ENCODE measurements at places on chromosomes 1 and 21.

GRCh38 chr1:53837646-53837923, 511 bp downstream of the NDC1 start:
- H3K4me3 ChIP-seq: peak overlapping the region; percentile 96
- no peaks in the 10 kb centered on the region for H3K27me3 ChIP-seq
- peak overlapping the region; percentile 99 for H3K27ac ChIP-seq
- H3K4me1 ChIP-seq: peaks cover 4% of the 10 kb centered on the region

DNA sequence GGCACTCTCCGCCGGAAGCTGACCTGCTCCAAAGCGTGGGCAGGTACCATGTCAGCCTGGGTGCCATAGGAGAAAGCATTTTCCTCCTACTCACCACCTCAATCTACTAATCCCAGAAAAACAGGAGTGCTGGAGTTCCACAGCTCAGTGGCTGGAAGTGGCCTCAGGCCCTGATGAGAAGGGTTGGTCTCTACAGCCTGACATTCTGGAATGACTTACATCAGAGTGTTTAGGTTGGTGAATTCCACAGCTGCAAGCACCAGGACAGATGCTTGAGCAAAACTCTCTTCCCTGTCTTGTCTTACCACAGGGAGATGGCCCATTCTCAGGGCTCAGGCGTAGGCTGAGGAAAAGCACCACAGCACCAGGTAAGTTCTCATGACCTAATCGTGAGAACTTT, 5.5 kb downstream of the SEC16B start:
- H3K27me3 ChIP-seq: no peaks in the 10 kb centered on the region
- no peak overlapping the region for H3K27ac ChIP-seq
- no peak overlapping the region for H3K4me3 ChIP-seq
- H3K4me1 ChIP-seq: no peaks in the 10 kb centered on the region
- no peaks in the 10 kb centered on the region for H3K36me3 ChIP-seq
- DNase-seq: no peak

DNA sequence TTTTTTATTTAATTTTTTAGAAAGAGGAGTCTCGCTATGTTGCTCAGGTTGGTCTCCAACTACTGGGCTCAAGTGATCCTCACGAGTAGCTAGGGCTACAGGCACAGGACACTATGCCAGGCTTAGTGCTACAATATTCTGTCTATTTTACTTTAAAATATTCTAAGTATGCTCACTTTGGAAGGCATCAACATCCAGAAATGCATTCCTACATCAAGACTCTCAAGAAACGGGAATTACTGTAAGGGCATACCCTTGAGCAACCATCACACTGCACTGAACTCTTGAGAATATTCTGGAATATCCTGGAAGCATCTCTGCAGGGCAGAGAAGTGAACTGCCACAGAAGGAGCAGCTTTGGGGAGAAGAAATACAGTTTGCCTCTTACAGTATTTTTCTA, 565 bp upstream of the DMRTB1 start:
- no peaks in the 10 kb centered on the region for H3K27me3 ChIP-seq
- H3K4me1 ChIP-seq: no peaks in the 10 kb centered on the region
- no peaks in the 10 kb centered on the region for H3K36me3 ChIP-seq
- DNase-seq: no peak
- H3K27ac ChIP-seq: no peak overlapping the region

DNA sequence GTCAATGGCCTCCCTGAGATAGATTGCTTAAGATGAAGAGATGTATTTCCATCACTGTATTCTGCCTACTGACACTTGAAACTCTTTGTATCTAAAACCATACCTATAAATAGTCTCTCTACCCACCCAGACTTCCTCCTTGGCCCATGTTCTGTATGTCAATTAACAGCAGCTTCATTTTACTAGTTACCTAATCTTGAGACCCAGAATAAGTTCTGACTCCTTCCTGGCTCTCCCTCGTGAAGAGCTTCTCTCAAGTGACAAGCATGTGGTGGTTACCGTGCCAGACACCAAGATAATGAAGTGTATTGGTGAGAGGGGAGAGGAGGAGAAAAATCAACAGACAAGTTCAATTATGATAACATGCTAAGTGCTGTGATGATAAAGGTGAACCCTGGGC, 128.8 kb upstream of the RAVER2 start:
- no peaks in the 10 kb centered on the region for H3K36me3 ChIP-seq
- no peaks in the 10 kb centered on the region for H3K27me3 ChIP-seq
- peaks cover 30% of the 10 kb centered on the region for H3K4me1 ChIP-seq
- DNase-seq: peak; percentile 70

DNA sequence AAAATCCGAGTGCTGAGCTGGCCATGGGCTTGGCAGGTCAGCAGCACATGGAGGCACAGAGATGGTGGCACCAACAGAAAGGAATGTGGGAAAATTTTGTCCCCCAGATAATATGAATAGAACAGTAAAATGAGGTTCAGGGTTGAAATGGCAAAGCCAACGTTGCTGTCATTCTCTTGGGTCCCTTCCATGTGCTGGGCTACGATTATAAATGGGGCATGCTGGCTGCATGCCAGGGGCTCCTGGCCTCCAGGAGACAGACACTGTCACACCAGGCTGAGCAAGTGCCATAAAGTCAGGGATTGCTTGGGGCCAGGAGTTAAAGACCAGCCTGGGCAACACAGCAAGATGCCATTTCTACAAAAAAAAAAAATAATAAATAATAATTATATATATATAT, 77.1 kb downstream of the TOMM20 start:
- peaks cover 14% of the 10 kb centered on the region for H3K4me1 ChIP-seq
- no peak for DNase-seq
- H3K27me3 ChIP-seq: no peaks in the 10 kb centered on the region
- H3K27ac ChIP-seq: no peak overlapping the region

DNA sequence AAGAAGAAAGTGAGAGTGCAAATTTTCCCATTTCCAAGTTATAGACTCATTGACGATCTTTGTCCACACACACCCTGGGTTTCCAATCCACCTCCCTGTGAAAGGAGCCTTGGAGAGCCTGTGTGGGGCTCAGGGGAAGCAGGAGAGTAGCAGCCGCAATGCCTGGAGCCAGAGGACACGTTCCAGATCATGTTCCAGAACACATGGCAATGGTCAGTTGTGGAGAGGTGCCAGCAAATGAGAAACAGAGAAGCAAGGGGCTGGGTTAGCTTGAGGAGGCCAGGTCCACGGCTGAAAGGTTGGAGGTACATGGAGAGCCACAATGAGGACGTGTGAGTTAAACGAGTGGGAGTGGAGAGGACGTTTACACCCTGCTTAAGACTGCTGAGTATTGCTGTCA, 33.0 kb upstream of the SIPA1L2 start:
- DNase-seq: no peak
- no peak overlapping the region for H3K27ac ChIP-seq

- no peak overlapping the region for H3K4me3 ChIP-seq
- H3K27ac ChIP-seq: no peak overlapping the region
- no peaks in the 10 kb centered on the region for H3K27me3 ChIP-seq
- DNase-seq: no peak
- no peaks in the 10 kb centered on the region for H3K4me1 ChIP-seq
These were observed 21.3 kb downstream of the ZCCHC17 start for GRCh38 chr1:31318146-31318545.

- no peak overlapping the region for H3K4me3 ChIP-seq
- no peak for DNase-seq
These were observed 4.8 kb downstream of the CTH start for GRCh38 chr1:70415882-70416281.

GRCh38 chr1:204390751-204391466, 20.7 kb downstream of the PPP1R15B start:
- H3K27ac ChIP-seq: no peak overlapping the region
- no peak for DNase-seq
- no peak overlapping the region for H3K4me3 ChIP-seq
- H3K36me3 ChIP-seq: no peaks in the 10 kb centered on the region
- no peaks in the 10 kb centered on the region for H3K4me1 ChIP-seq

DNA sequence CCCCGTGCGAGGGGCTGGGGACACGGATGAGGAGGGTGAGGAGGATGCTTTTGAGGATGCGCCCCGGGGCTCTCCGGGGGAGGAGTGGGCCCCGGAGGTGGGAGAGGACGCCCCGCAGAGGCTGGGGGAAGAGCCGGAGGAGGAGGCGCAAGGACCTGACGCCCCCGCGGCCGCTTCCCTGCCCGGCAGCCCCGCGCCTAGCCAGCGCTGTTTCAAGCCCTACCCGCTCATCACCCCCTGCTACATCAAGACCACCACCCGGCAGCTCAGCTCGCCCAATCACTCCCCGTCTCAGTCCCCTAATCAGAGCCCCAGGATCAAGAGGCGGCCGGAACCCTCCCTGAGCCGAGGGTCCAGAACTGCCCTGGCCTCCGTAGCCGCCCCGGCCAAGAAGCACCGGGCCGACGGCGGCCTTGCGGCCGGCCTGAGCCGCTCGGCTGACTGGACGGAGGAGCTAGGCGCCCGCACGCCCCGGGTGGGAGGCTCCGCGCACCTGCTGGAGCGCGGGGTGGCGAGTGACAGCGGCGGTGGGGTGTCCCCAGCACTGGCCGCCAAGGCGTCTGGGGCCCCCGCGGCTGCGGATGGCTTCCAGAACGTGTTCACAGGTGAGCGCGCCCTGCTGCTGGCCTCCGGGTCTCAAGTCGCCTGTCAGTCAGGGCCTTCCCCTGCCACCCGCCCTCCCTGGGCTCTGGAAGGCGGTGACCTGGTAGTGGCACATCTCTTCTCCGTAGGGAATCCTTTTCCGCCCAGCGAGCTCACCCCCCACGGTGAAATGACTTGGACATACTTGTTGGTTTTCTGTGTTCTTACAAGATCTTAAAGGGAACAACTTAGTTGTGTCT, 1.7 kb downstream of the FMN2 start:
- H3K4me1 ChIP-seq: no peaks in the 10 kb centered on the region
- no peaks in the 10 kb centered on the region for H3K27me3 ChIP-seq
- no peaks in the 10 kb centered on the region for H3K36me3 ChIP-seq
- no peak overlapping the region for H3K27ac ChIP-seq
- DNase-seq: no peak

DNA sequence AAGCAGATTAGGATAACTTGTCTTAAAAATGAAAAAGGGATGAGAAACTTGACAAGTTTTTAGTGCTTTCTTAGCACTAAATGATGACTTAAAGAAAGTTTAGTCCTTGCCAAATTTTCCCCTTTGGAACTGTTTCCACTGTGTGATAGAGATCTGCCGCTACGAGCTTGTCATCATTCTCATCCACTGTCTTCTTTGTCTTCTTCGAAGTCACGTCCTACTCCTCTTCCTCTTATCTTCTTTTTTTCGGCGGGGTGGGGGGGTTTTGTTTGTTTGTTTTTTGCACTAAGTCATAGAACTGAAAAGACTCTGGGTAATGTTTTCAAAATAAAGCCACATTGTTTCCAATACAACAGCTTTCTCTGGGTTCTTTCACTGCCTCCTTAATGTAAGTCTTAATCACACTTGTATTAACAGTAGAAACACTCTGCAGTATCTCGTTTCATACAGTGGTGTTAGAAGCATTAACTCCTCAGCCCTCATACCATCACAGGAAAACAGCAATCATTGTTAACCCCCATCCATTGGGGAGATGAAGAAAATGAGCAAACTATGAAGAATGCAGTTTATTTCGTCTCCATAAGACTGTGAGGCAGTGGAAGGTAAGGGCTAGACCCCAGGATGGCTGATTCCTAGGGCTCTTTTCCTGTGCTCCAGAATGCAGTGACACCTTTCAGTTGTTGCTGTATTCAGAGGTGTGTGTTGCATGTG, 81.8 kb downstream of the OLFML2B start:
- H3K27me3 ChIP-seq: no peaks in the 10 kb centered on the region
- no peaks in the 10 kb centered on the region for H3K4me1 ChIP-seq
- no peak for DNase-seq
- H3K27ac ChIP-seq: no peak overlapping the region

Measured in MM.1S (cell line).